Foreskin keratinocyte (primary cell): ENCODE measurements at places on chromosomes 12 and 14. TPM values are rescaled to one million over a fixed set of nuclear protein-coding genes. Genes with fewer than 3 reads are reported as not detected.
A peak's percentile ranks its signal among the peaks of the same experiment; 100 is the strongest.

GRCh38 chr12:104011253-104011652 is 38.7 kb downstream of the GLT8D2 start:
- peak; percentile 87 for DNase-seq

DNA sequence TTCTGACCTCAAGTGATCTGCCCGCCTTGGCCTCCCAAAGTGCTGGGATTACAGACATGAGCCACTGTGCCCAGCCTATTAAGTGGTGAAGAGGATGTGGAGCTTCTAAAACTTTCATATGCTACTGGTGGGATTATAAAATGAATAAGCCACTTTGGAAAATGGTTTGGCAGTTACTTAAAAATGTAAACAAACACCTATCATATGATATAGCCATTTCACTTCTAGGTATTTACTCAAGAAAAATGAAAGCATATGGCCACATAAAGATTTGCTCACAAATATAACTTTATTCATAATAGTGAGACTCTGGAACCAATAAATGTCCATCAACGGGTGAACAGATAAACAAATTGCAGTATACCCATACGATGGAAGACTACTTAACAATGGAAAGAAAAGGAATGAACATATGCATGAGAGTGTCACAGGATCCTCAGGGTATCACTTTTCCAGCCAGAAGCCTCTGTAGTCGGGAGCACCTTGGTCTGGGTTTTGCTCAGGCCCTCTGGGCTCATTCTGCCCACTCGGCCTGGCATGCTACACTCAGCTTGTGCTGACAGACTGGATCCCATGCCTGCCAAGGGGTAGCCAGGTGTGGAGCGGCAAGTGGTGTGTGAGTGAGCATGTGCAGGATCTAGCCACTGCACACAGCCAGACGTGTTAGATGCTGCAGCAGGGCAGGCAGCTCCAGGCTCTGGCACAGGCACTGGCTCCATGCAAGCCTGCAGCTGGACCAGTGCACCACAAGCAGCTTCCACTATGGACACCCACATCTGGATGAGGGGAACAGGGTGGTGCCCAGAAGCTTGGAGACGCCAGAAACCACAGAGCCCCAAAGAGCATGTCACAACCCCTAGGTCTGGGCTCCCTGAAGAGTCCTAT is 213.2 kb upstream of the DIO3 start:
- DNase-seq = no peak

DNA sequence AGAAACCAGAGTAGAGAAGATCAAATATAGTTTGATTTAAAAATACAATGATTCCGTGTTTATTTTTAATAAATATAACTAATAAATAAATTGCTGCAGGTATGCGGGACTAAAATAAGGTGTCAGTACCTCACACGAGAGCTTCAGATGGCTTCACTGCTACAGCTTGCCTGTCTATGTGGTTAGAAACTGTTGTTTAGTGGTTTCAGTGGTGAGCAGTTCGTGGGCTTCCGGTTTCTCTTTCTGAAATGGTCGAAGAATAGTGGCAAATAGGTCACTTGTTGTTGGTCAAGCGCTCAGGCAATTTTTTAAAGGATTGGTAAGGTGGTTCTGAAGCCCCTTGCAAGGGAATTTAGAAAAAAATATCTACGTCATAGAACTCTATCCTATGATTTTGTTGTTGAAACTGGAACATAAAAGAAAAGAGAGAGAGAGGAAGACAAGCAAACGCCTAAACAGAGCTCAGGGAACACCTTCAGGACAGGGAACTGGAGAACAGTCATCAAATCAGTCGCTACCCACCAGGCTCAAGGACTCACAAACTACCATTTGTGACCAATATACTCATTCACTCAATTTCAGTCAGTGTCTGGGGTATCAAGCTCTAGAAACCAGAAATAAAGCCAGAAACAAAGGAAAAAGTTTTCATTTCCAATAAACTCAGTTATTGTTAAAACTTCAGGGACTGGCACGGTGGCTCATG is 31.3 kb downstream of the GABARAPL1 start:
- DNase-seq = no peak

GRCh38 chr12:106584104-106585064 is 1.6 kb downstream of the RFX4 start:
- peak; percentile 15 for DNase-seq

DNA sequence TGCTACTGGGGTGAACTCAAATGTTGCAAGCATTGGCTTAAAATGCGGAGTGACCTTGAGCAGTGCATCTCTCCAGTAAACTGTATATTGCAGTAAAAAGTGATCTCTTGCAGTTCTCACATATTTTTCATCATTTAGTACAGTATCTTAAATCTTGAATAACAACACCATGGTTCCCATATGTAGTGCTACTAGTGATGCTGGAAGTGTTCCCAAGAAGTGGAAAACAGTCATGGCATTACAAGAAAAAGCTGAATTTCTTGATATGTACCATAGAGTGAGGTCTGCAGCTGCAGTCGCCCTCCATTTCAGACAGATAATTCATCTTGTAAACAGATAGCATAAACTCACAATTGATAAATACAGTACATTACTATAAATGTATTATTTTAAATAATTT is 42.9 kb upstream of the TSPAN8 start:
- no peak for DNase-seq

- no peak for DNase-seq
Observed at GRCh38 chr12:52313926-52314325, 7.3 kb downstream of the KRT83 start.

- DNase-seq = no peak
Observed at GRCh38 chr12:122403115-122403770, 19.2 kb downstream of the CLIP1 start.

DNA sequence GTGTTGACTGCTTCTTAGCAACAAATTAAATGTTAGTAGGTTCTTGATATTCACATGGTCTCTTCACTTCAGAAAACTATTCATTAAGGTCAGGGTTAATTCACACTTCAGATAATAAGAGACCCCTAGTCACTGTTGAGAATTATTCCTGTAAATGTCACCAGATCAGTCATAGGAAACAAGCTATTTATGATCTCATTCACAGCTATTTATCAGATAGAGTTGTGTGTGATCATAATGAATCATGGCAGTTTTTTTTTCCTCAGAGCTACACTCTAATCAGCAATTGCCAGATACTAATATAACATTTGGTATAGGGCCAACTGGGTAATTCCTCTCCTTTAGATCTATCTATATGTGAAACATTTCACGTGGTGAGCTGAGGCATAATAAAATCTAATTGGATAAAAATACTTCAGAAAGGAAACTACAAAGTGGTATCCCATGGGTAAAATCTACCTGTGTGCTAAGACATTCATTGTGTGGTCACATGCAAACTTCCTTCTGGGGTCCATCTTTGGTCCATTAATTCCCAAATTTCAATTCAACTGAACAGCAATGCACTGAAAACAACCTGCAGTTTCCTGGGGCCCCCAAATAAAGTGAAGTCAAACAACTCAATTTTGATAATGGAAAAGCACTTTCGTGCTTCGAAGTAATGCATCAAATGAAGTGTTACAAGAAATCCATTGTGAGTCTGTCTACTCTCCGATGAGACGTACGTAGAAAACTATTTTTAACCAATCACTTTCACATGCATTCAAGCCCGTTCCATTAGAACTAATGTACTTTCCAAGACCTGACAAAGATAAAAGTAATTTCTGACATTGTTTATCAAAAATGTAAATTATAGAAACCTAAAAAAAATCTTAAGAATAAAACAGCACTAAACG is 197.0 kb downstream of the ACSS3 start:
- DNase-seq = peak; percentile 13

DNA sequence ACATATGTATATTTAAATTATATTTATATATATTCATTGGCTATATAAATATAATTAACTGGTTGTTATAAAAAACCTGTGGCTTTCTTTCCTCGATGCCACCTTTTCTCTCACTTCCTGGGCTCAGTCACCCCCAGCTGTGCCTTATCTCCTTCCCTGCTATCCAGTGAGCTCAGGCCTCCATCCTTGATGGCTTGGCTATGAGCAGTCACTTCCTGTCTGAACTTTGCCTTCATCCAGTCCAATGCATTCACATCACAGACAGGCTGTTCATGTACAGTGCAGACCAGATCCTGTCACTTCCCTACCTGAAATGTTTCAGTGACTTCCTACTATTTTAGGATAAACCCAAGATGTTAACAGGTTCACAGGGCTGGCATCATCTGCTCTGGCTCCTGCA is 115.3 kb upstream of the PRB2 start:
- no peak for DNase-seq

DNA sequence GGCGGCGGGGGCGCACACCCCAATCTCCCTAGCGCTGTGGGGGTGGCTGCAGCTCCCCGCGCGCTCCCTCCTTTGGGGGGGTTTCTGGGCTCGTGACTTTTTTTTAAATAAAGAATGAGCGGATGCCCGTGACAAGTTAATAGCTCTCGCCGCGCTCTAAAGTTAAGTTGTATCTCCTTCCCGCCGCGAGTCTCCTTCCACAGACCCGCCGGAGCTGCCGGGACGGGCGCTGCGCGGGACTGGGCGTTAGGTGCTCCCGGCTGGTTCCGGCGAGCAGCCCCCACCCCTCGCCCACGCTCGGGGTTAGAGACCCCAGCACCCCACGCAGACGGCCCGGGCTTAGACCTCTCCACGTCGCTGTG is 82.6 kb upstream of the HMGA2 start:
- DNase-seq = no peak

GRCh38 chr12:98763656-98764055 is 118.6 kb downstream of the APAF1 start:
- DNase-seq = peak; percentile 72

DNA sequence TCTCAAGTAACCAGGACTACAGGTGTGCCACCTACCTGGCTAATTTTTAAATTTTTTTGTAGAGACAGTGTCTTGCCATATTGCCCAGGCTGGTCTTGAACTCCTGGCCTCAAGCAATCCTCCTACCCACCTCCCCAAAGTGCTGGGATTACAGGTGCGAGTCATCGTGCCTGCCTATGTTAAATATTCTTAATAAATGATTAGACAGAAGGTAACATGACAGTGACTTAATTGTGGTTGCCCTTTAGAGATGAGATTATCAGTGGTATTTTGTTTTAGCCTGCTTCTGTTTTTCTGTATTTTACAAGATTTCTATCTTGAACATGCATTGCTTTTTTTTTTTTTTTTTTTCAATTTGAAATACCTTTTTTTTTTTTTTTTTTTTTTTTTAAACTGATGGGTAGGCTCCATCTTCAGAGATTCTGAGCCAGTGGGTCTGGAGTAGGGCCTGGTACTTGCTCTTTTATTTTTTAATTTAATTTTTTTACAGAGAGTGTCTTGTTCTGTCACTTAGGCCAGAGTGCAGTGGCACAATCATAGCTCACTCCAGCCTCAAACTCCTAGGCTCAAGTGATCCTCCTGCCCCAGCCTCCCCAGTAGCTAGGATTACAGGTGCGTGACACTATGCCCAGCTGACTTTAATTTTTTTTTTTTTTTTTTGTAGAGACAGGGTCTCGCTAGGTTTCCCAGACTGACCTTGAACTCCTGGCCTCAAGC is 88.4 kb downstream of the BORCS5 start:
- no peak for DNase-seq

- DNase-seq = no peak
Observed at GRCh38 chr12:111158992-111159391, 209.9 kb downstream of the PHETA1 start.

DNA sequence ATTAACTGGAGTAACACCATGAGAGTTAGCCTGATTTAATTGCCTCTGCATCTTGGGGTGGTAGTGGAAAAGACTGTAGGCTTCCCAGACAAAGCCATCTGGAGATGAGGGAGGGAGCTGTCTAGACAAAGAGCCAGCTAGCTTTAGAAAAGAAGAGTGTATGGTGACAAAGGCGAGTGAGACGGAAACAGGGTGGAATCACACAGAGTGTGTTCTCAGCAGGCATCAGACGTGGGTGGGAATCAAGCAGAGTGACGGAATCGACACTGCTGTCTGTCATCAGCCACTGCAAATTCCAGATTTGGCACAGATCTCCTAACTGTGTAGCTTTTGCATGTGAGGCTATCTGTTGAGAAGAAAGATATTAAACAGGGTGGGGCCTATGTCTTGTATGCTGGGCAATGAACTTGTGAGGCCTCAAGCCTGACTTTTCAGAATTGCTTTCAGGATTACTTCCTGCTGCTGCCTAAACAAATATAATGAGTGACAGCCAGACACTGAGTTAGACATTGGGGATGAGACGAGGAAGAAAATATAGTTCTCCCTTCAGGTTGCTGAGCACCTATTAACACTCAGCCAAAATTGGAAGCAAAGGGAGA is 236.5 kb upstream of the GRIP1 start:
- DNase-seq = no peak

DNA sequence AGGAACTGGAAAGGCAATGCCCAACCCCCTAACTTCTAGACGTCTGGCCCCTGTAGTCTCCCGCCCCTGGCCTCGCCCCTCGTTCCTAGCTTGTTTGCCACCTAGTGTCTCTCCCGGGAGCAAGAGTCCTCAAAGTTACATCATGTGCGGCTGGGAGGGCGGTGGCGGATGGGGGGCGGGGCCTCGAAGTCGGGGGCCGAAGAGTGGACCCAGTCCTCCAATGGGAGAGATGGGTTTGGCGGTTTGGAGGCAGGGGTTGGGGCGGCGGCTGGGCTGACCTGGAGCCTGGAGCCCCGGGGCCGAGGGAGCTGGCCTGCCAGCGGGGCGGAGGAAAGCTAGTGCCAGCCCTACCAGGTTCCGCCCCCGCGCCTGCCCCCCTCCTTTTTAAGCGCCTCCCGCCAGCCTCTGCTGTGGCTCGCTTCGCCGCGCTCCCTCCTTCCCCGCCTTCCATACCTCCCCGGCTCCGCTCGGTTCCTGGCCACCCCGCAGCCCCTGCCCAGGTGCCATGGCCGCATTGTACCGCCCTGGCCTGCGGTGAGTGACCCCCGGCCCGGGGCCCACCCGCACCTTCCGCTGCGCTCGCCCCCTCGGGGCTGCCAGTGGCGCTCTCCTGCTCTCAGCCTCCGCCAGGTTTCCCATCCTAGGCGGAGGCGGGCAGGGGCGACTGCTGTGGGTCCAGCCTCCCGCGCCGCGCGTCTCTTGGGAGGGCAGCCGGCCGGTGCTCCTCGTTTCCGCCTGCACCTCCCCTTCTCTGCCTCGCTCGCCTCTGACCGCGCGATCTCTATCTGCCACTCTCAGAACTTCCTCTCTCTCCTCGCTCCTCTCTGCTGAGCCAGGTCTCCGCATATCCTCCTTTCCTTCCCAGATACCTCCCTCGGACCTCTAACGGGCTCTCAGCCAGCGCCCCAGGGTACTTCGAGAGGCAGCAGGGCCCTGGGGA is at the start of gene PCK2:
Gene PCK2 (plus strand): TSS at position 411 of the 940 bp plus-strand sequence. CDS start 95 bp downstream, at position 506.
- peak; percentile 88 for DNase-seq

- no peak for DNase-seq
Observed at GRCh38 chr12:115158816-115159215, 474.8 kb upstream of the TBX3 start.

GRCh38 chr12:65638324-65638723 is 186.0 kb upstream of the HMGA2 start:
- no peak for DNase-seq

DNA sequence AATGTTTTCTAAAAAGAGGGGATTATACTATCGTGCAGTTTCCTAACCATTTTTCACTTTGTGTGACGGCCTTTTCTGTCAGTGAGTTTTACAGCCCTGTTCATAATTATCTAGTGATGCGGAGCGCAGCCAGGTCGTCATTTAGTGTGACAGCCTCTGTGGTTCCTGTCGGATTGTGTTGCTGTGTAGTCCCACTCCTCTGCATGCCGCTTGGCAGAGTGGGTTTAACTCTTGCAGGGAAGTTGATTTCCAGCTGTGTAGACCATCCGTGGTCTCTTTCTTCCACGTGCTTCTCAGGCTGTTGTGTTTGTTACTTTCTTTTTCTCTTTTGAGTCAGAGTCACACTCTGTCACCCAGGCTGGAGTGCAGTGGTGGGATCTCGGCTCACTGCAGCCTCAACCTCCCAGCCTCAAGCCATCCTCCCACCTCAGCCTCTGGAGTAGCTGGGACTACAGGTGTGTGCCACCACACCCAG is 8.6 kb downstream of the RAN start:
- no peak for DNase-seq

SIX1 gene
- not detected in 2 replicates for total RNA-seq

GTF2A1 gene
- total RNA-seq = 24.7 and 26.6 TPM in 2 replicates

IAPP gene
- total RNA-seq = not detected in 2 replicates

KRT73 gene
- total RNA-seq = not detected in 2 replicates
